ENCODE measurements at places on chromosomes 13 and 19.

DNA sequence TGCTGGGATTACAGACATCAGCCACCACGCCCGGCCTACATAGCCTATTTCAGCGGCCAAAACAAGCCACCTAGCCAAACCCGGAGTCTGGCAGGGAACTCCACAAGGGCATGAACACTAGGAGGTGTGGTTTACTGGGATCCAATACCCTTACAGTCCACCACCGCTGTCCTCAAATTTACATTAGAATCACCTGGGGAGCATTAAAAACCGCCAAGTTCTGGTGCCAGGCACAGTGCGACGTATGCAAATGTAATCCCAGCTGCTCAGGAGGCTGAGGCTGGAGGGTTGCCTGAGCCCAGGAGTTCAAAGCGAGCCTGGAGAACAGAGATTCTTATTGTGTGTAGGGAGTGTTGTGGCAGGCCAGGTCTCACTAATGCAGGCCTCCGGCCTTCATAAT, 4.2 kb upstream of the AP1M1 start:
- no peak for DNase-seq

DNA sequence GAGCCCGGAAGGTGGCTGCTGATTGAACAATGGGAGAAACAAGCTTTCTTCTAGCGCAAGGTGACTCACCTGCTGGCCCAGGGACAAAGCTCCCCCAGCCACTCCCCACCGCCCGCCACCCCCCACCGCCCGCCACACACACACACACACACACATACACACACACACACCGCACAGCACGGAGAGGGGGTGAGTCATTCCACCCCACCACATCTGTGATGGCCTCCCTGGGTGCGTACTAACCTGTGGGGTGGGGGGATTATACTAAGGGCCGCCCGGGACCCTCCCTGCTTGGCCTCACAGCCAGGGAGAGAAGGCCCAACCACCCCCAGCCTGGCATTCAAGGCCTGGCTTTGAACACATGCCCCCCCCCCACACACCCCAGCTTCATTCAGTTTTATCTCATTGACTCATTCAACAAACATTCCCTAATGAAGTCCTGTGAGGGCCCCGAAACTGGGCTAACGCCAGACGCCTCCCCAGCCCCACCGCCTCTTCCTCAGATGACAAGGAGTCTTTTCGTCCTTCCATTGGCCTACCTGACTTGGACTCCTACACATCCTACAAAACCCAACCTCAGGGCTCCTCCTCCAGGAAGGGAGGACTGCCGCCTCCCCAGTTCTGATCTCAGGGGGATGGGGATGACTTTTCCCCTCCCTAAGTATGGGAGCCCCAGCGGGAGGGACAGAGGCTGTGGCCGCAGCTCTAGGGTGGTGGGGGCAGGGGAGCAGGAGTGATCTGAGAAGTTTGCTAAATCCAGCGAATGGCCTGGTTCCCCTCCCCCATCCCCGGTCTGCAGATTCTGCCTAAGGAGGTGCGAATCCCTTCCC, 5.8 kb upstream of the ONECUT3 start:
- DNase-seq: no peak

DNA sequence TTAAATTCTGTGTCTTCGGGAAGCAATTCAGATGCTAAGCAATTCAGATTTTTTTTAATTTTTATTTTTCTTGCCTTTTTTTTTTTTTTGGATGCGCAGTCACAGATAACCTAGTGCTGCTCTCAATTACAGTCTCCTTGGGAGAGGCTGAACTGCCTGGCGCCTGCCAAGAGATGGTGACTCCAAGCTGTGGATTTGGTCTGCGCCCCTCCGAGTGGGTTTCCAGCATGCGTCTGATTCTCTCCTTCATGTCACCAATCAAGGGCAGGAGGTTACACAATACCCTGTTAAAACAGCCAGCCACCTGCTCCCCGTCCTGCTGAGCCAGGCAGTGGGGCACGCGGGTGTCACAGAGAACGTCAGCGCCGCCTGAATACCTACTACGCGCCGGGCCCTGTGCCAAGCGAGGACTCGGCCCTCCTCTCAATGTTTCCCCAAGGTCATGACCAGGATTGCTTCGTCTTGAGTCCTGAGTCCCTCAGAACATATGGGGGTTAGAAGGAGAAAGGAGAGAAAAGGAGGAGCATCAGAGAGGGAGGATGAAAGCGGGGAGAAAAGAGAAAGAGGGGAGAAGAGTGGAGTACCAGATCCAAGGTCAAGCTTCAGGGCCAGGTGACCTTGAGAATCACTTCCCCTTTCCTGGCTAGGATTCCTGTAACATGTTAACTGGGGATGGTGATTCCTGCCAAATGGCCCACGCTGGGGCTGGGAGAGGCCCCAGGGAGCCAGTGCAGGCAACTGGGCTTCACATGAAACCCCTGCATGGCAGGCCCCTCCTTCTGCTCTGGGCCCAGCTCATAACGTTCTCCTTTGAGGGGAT, 213.6 kb downstream of the URI1 start:
- peak; percentile 72 for DNase-seq

DNA sequence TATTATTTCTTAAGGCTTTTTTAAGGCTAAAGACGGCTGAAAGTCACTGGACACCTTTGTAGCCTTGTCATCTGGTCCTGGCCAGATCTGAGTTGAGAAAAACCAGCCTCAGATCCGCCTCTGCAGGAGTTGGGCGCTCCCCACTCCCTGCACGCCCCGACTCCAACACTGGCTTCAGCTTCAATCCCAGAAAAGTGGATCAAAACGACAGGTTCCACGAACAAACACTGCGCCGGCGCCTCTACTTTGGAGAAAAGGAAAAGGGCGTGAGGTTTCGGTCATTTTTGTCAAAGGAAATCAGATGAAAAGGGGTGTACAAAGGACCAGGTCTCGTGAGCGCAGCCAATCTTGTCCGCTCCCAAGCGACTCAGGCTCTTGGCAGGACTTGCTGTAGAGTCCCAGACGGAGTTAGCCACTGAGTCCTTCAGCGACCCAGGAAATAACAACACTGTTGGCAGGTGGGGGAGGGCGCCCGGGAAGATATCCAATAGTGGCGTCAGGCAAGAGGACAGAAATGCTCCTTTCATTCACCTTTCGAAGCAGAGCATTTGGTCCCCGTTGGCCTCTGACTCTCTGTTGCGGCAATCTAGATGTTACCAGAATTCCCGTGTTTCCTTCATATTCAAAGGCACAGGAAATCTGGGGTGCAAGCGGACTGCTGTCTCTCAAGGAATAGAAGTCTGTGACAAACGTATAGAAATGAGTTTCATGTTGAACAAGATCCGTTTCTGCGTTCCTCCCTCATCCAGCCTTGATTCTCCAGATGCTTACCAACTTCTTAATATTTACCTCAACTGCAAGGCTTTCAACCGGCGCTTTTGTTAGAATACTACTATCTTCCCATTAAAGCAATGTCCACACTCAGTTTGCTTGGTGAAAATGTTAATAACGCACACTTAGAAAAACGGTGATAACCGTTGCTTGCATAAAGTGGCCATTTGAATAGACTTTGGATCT, 1.8 kb upstream of the CCNA1 start:
- no peak for DNase-seq

DNA sequence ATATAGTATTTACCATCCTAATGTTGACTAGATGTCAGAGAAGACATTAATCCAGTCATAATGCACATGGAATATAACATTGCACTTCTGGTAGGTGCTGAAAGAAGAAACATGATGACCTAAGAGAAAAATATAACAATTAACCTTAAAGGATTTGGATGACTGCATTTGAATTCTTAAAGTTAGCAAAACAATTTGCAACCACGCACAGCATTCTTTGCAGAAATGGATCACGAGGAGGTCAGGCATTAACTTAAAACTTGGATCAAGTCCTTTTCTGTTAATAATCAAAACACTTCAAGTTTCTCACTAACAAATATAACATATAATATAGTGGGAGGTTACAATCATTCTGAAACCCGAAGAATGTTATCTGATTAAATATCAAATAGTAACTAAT, 525.0 kb upstream of the SLITRK6 start:
- DNase-seq: no peak

Measured in NCI-H2171 (cell line).